CD4-positive, alpha-beta T cell treated with Interleukin-21 for 1 hour (primary cell): ENCODE measurements at places on chromosomes 7 and 10.
A peak's percentile ranks its signal among the peaks of the same experiment; 100 is the strongest.

DNA sequence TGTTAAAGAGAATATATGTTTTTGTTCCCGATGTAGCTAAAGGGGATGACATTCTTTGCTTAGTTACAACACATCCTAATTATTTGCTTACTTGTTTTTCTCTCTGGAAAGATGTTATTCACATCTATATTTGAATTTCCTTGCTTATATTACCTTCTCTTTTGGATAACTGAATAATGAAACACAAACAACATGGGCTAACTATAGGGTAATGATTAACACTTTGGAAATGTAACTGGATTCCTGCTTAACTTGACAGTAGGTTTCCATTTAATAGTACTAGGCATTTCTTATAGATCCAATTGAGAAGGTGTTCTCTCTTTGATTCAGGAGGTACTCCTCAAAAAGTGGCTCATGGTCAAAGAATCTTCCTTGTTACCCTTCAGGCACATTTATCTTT, 141.1 kb downstream of the CCSER2 start:
- DNase-seq = no peak

DNA sequence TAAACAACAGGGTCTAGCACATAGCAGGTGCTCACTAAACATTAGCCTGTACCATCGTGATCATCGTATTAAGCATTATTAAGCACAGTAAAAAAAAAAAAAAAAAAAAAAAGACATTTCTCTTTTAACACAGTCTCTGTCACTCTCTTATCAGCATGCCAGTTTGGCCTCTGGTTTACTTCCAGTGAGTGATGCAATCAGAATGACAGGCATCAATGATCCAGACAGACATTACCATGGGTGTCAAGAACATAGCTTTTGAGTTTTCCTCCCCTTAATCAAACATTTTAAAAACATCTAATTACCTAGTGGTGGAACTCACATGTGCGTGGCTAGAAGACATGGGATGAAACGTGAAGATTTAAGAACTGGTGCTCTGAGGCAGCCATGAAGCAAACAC, 115.8 kb downstream of the CTTNBP2 start:
- no peak for DNase-seq

DNA sequence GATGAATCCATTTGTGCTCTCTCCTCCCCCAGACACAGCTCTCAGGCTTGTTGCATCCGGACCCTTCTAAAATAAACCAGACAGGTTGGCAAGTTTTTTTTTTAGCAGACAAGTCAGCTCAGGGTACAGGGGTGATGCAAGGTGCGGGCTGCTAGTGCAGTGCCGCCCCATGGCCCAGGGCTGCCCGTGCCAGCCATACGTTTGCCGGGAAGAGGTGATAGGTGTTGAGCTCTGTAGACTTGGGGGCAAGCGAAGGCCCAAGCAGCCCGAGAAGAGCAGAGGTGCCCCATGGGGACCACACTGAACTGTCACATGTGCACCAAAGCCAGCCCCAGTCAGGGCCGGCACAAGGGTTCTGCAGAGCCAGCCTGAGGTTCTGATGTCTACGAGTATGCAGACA, 57.1 kb upstream of the PDSS1 start:
- no peak for DNase-seq

DNA sequence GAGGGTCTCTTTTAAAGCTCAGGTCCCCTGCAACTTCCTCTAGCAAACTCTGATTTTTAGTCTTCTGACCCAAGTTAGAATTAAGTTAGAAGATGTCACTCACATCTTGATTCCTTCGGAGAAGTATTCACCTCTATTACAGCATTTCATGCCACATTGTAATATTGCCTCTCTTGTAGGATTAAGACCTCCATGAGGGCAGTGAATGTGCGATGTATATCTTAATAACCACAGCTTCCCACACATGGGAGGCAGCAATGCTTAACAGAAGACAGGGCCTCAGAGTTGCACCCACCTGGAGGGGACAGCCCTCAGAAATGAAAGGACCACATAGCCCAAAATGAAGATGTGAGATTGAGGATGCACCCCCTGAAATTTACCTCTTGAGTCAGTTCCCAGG, 270.3 kb downstream of the HTR7 start:
- no peak for DNase-seq

DNA sequence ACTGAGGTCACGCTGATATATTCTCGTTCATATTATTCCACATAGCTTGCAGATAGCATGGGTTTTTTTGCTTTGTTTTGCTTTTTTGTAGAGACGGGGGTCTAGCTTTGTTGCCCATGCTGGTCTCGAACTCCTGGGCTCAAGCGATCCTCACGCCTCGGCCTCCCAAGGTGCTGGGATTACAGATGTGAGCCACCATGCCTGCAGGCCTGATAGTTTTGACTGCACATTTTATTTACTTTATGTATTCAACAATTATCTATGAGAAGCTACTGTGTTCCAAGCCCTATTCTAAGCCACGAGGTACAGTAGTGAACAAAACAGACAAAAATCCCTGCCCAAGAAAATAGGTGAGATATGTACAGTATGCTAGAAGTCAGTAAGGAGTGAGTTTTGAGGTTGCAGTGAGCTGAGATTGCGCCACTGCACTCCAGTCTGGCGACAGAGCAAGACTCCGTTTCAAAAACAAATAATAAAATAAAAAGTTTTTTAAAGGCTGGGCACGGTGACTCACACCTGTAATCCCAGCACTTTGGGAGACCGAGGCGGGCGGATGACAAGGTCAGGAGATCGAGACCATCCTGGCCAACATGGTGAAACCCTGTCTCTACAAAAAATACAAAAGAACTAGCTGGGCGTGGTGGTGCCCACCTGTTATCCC, 1.3 kb upstream of the YWHAG start:
- DNase-seq = no peak

DNA sequence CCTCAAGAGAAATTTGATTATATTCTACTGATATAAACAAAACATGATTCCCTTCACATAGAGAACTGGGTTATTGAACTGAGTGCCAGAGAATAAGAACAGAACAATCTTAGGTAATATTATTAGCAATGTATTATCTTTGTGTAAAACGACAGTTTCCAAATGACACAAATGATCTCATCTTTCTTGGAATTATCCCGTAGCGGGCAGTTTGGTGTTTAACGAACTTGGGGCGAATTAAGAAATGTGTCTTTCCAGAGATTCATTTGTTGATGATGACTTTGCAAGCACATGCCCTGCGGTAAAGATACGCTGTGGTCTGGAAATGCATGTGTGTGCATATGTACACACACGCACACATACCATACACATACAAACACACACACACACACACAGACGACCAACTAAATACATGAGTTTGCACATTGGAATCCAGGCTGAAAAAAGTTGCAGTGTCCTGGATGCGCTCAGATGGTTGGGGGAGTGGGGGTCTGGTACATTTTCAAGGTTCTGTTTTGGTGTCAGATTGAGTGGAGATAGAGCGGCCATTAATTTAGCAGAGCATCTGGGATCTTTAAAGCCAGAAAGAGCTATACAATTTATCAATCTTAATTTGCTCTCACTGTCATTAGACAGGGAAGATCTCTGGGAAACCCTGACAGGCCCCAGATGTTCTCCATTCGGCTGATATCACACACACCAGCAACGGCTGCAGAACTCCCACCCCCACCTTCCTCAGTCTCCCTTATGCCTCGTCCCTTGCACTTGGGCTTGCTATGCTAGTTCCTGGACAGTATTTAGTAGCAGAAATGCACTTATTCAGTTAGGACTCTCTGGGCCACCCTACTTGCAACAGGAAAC, 112.4 kb upstream of the FAM171A1 start:
- DNase-seq = no peak

- no peak for DNase-seq
Observed at GRCh38 chr7:23347682-23348180, 48.6 kb downstream of the MALSU1 start.

GRCh38 chr10:62093863-62094291, 174.8 kb downstream of the RTKN2 start:
- no peak for DNase-seq

DNA sequence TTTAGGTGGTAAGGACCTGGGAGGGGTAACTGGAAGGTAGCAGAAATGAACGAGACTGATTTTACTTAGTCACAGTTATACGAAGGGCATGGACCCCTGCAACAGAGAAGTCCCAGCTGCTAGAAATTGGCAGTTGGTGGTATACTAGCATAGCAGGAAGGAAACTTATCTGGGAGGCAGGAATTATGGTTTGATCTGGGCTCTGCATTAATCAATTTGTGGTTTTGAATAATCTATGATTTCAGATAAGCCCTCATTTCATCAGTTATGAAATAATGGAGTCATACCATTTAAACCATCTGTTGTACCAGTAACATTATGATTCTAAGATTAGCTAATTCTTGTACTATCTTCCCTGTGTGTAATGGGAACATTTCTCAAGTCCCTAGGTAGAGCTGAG, 54.0 kb upstream of the TMEM229A start:
- no peak for DNase-seq

DNA sequence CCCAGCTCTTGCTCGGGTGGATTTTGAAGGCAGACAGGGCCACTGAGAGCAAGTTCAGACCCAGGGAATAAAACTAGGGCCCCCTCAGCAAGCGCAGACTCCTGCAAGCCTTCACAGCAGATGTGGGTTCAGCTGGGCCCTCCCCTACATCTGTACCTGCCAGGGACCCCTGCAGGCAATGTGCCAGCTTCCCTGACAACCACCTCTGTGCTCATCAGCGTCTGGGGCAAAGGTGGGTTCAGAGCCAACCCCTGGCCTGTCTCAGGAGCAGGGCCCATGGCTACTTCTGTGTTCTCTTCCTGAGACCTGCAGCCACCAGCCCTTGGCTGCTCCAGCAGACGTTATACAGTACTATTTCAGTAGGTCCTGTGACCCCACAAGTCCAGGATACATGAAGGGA, 189.5 kb downstream of the DIP2C start:
- DNase-seq = no peak

GRCh38 chr10:86103391-86104101, 263.0 kb downstream of the GRID1 start:
- DNase-seq = no peak

- no peak for DNase-seq
Observed at GRCh38 chr7:90749774-90750173, 153.7 kb downstream of the CDK14 start.

DNA sequence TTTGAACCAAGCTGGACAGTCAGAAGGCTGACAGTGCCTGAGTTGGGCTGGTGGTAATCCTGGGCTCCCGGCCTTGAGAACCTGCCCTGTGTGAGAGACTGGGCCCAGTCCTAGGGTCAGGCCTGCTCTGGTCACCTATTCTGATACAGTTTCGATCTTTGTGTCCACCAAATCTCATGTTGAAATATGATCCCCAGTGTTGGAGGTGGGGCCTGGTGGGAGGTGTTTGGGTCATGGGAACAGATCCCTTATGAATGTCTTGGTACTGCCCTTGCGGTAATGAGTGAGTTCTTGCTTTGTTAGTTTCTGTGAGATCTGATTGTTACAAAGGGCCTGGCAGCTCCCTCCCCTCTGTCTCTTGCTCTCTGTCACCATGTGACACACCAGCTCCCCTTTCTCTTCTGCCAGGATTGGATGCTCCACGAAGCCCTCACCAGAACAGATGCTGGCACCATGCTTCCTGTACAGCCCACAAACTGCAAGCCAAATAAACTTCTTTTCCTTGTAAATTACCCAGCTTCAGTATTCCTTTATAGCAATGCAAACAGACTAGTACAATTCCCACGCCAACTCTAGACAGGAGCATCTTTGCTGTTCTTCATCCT, 111.8 kb upstream of the ZNF438 start:
- no peak for DNase-seq

- DNase-seq = no peak
Observed at GRCh38 chr10:89555688-89556445, 20.5 kb upstream of the SLC16A12 start.

- DNase-seq = no peak
Observed at GRCh38 chr10:60980997-60981396, 37.0 kb upstream of the RHOBTB1 start.

- DNase-seq = no peak
Observed at GRCh38 chr7:33946094-33946699, 40.9 kb downstream of the BMPER start.

GRCh38 chr10:24958091-24958720, 5.8 kb upstream of the PRTFDC1 start:
- DNase-seq = no peak

- DNase-seq = no peak
Observed at GRCh38 chr10:73113551-73113950, 3.3 kb downstream of the NUDT13 start.

GRCh38 chr10:102120142-102120990, at the start of gene LDB1:
Gene LDB1, minus strand, starts transcription at chr10:102120368. Its CDS starts 258 bp downstream, at chr10:102120110.
- DNase-seq = peak; percentile 81

DNA sequence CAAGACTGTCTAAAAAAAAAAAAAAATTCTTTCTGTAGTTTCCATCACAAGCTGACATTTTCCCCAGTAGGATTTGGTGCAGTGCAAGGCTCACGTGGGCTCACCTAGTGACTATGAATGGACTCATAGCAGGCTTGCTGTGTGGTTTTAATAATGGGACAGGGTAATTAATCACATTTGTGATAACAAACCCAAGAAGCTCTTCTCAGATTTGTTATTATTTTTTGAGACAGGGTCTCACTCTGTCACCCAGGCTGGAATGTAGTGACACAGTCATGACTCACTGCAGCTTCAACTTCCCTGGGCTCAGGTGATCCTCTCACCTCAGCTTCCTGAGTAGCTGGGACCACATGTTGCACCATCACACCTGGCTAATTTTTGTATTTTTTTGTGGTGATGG, 40.0 kb downstream of the NACAD start:
- DNase-seq = no peak

GRCh38 chr10:114605155-114605797, 52.8 kb downstream of the ABLIM1 start:
- no peak for DNase-seq

DNA sequence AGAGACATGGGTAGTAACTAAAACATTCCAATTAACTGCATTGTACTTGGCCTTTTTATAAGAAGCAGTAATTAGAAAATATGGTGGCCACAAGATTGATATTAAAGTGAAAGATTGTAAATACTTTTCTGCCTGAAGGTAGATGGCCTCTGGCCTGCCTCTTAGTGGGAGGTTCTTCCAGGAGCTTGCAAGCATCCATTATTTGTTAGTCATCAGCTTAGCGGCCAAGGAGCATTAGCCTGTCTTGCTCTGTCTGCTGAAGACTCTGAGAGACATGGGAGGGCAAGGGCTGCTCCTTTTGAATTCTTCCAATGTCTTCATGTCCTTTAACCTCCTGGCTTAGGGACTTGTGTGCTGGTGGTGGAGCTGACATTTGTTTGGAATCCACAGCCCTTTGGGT, 80.4 kb downstream of the TCF7L2 start:
- DNase-seq = no peak

- no peak for DNase-seq
Observed at GRCh38 chr7:159237022-159237653, 92.5 kb upstream of the VIPR2 start.

DNA sequence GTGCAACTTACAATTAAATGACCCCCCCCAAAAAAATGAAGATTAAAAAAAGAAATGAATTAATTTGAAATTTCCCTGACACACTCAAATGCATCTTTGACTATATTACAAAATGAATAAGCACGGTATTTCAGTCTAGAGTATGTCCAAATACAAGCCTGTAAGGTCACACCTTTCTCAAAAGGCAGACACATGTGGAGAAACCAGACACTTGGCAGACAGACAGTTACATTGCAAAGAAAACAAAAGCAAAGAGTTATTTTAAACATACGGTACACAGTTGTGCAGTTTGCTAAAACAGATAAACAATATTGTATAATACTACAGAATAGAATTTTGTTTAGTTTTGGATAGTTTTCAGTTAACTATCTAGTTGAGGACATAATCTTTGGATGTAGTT, 153.0 kb downstream of the ATE1 start:
- no peak for DNase-seq

- DNase-seq = no peak
Observed at GRCh38 chr7:155992974-155993373, 180.7 kb upstream of the SHH start.

GRCh38 chr10:5356302-5356763, 8.4 kb upstream of the UCN3 start:
- DNase-seq = no peak

- DNase-seq = no peak
Observed at GRCh38 chr10:99528494-99529441, 4.0 kb upstream of the NKX2-3 start.
